ENCODE measurements at places on chromosomes 1 and 21.

DNA sequence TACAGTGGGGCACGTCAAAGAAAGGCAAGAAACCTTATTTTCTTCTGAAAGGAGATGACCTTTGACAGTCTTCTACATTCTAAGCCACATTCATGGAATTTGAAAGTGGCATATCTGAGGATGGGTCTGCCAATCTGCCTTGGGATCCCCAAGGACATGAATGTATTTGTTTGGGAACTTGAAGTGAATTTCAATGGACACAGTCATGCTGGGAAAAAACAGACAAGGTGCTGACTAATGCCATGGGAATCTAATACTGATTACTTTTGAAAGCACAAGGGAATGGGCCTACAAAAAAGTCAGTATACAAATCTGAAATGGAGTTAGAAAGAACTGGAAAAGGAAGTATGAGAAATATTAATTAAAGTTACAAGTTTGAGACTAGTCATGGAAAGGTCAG lies 128.8 kb downstream of the KCNJ6 start:
- DNase-seq = no peak

GRCh38 chr1:9111957-9112356 lies 16.9 kb downstream of the GPR157 start:
- DNase-seq = no peak

DNA sequence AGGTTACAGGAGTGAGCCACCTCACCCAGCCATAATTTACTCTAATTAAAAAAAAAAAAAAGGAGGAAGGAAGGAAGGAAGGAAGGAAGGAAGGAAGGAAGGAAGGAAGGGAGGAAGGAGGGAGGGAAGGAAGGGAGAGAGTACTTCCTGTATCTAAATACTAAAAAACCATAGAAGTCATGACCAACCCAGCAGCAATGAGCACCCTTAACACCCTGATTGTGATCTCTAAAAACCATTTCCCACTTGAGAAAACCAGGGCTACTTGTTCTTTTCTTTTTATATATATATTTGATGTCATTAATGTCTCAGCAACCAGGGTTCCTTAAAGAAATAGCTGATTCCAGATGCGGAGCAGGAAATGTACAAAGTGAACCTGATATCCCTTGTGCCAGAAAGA lies 31.2 kb downstream of the ARID4B start:
- DNase-seq = no peak

- no peak for DNase-seq
Measured at GRCh38 chr1:183466781-183467180, 5.5 kb upstream of the SMG7 start.
